ENCODE measurements at places on chromosomes 12 and 14.

DNA sequence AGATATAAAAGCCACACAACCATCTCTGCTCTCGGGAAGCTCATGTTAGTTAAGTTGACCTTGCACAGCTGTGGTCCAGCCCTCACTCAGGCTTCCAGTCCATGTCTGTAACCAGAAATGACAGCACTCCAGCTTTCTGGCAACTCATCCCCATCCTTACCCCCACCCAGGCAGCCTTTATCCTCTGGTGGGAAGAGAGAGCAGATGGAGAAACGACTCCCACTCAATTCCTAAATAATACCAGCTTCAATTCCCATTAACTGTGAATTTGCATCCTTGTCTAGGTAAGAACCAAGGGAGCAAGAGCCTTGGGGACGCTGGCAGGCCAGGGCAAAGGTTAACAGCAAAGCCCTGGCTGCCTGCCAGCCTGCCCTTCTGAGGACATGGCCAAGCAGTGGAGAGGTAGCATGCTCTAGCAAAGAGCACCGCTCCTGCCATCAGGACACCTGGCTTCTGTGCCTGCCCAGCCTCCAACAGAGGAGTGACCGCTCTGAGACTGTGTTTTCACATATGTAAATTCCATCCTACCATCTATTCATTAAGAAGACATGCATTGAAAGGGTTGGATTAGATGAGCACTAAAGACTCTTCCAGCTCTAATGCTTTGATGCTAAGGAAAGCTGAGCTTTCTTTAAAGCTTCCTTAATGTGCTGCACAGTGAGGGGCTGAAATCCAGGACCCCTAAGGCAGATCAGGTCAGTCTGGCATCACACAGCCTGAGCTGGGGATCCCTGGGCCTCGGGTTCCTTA is 236.1 kb downstream of the GRIN2B start:
- DNase-seq, result no peak

DNA sequence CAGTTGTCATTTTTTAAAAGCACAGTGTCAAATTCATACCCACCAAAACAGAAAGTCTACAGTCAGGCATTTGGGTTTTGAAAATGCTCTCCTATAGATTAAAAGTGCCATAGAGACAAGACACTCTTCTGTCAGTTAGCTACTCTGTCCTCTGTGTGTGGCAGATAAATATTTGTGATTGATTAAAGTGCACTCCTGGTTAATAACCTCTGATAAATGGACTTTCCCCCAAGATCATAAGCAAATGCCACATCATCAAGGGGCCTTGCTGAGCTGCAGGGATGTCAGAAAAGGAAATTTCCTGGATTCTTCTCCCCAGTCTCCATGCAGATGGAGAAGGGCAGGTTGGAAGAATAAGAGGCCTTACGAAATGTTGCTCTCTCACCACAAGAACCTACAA is 1329.5 kb upstream of the TMEM132C start:
- DNase-seq, result no peak

DNA sequence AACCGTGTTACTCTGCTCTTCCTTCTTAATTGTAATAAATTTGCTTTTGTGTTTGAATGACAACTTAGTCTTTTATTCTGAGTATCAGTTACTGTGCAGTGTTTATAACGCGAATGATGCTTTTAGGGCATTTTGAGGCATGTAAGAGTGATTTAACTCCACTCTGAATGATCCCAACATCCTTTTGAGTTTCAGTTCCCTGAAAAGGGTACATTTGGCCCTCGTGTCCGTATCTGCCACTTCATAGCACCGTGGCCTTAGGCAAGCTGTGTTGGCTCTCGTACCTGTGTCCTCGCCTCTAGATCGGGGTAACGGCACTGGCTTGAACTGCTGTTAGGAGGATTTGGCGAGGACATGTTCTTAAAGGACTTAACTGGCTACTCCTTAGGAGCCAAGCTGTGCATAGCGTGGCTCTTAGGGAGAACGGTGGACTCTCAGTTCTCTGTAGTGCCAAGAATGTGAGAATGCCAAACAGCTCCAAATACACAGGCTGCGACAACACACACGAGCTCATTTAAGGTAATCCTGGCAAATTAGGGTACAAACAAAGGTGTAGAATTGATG is 92.0 kb downstream of the PPP2R5C start:
- no peak for DNase-seq

GRCh38 chr12:124441443-124442194 is 125.8 kb downstream of the NCOR2 start:
- peak; percentile 95 for DNase-seq

- DNase-seq, result no peak
These were observed 21.9 kb upstream of the FAIM2 start for GRCh38 chr12:49925433-49926204.

DNA sequence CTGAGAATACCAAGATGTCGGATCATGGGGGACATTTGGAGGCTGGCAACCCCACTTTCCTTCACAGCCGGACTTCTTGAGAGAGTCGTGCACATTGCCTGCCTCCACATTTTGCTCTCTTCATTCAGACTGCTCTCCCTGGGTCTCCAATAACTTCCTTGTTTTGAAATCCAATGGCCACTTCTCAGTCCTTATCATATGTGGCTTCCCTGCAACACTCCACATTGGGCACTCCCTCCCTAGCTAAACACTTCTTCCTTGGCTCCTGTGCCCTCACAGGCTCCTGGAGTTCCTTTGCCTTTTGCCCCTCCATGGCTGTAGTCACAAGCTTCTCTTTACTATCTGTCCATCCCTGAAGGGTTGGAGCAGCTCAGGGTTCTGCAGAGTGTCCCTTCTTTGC is 30.1 kb downstream of the NPC2 start:
- DNase-seq, result no peak

DNA sequence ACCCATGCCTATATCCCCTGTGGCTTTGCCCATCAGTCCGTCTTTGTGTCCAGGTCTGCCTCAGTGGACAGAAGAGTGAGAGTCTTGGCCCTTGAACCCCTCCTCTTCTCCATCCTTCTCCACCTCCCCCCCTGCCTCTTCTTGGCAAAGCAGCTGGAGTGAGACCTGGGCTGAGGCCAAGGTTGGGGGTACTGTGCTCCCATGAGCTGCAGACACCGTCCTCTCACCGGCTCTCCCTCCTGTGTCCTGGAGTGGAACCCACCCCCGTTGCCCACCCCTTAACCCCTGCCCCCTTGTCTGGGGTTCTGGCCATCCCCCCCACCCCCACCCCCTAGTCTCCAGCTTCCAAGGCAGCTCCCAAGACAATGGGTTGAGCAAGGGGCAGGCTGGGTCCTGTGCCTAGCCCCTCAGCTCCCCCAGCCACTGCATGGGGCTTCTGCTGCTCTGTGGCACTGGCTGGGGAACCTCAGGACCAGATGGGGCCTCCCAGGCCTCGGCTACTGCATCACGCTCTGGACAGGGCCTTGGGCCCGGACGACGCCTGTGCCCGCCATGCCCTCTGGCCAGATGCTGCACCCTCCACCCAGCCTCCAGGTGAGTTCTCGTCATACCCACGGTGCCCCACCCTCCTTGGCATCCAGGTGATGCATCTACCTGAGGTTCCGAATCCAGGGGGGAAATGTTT is 35.7 kb downstream of the RTL1 start:
- DNase-seq, result no peak

DNA sequence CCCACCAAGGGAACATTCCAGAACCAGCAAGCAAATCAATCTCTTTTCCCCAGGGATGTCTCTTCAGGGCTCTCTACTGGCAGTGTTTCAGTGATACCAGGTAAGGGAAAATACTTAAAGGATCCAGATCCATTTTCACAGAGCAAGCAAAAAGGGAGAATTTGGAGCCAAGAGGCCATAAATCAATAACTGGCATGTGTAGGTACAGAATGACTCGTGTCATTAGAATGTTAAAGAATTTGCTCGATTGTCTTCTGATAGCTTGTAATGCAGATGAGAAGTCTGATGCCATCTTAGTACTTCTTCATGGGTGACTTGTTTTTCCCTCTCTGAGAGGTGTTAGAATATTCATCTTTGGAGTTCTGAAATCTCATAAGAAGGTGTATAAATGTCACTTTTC is 242.9 kb downstream of the KTN1 start:
- DNase-seq, result no peak

- no peak for DNase-seq
These were observed 6.1 kb upstream of the GPRC5A start for GRCh38 chr12:12885096-12885792.

GRCh38 chr14:52146504-52146903 is 77.6 kb upstream of the NID2 start:
- peak; percentile 23 for DNase-seq

- DNase-seq, result no peak
These were observed 5.9 kb downstream of the PSMB5 start for GRCh38 chr14:23028799-23029198.

DNA sequence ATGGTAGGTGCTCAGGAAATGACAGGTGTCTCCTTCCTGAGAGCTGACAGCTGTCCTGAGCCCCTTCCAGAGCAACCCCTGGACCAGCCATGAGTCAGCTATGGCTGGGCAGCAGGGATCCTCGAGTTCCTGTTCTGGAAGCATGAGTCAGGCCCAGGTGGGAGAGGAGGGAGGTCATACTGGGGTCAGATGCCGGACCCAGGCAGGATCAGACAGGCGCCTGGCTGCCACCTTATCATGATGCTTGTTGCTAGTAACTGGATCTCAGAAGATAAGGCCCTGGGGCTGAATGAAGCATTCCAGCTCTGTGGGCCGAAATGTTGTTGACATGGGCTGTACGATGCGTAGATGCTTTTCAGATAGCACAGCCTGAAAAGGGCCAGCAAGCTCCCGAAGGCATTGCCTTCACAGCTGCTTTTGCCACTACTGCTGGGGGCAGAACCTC is 17.4 kb upstream of the KRT7 start:
- DNase-seq, result peak; percentile 44

DNA sequence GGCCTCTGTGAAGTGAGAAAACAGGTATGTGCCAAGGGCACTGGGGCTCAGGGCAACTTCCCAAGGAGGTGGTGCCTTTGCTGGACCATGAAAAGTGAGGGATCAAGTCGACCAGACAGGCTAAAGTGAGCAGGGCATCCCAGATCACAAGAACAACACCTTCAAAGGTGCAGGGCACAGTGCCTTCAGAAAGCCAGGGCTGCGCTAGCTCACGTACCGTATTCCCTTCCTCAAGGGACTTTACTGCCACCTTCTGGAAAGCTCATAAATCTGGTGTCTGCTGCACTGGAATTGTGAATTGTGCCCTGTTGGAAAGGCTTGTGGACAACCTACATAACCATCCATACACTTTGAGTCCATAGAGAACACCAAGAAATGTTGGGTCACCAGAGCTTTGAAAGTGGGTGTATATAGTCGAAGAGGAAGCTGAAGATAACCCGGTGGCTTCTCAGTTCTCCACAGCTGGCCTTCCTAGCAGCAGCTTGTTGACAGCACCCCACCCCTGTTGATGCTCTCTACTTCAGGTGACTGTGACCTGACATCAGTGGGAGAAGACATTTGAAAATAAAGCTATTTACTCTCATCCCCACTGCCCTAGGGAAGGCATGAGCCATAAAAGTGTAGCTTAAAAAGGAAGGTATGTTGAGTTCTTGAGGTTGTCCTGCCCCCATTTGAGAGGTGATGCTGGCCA is 24.5 kb downstream of the FIGNL2 start:
- peak; percentile 67 for DNase-seq

- peak; percentile 57 for DNase-seq
These were observed 4.7 kb upstream of the NCKAP5L start for GRCh38 chr12:49832836-49833421.

- no peak for DNase-seq
These were observed 362.9 kb downstream of the RAD51B start for GRCh38 chr14:68182492-68182891.

DNA sequence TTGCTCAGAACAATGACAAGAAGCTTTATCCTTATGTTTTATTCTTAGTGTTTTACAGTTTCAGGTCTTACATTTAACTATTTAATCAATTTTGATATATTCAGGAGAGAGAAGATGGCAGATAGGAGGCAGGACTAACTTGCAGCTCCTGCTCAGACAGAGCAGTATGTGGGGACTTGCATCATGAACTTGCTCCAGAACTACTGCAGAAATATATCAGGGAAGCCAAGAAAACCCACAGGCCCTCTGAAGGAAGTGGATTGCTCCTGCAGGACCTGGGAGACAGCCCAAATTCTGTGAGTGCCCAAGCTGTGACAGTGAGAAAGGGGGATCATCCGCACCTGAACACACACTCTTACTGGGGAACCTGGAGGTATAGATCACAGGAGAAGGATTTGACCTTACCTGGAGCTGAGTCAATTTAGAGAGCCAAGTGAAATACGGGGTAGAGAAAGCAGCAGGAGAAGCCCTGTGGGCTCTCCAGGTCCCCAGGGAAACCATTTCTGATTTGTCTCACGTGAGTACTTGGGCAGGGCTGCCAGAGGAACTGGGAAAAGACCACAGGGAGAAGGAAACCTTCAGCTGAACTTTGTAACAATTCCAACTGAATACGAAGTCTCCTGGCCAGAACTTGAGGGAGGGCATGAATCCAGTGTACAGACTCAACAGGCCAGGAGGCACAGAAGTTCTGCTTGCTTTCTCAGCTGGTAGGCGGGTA is 28.9 kb upstream of the TSPAN8 start:
- no peak for DNase-seq

- no peak for DNase-seq
These were observed 88.9 kb upstream of the MED13L start for GRCh38 chr12:116366456-116366776.

DNA sequence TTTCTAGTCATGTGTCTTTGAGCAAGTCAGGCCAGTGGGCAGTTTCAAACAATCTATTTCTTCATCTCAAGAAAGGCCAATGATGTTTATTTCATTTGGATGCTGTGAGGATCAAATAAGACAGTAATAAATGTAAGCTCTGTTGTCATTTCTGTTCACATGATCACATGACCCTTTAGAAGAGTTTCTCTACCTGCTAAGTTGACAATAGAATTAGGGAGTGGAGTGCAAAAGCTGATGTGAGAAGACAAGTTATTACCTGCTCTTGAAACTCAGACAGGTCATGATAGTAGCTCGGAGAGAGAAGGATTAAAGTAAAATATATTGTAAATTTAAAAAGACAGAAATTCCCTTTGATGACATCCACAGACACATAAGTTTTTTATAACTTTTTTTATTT is 37.3 kb upstream of the DCN start:
- DNase-seq, result no peak

GRCh38 chr12:86293682-86294240 is 37.6 kb upstream of the MGAT4C start:
- no peak for DNase-seq

- no peak for DNase-seq
These were observed 25.3 kb downstream of the CLEC2A start for GRCh38 chr12:9906873-9907272.

GRCh38 chr14:103085106-103086091 is 1.4 kb downstream of the LBHD2 start:
- no peak for DNase-seq
